ENCODE measurements at places on chromosomes 16 and 17.

- DNase-seq: no peak
These were observed 355.7 kb downstream of the HAPSTR1 start for GRCh38 chr16:9447195-9447551.

- no peak for DNase-seq
These were observed 282.6 kb upstream of the IRX3 start for GRCh38 chr16:54568906-54569807.

DNA sequence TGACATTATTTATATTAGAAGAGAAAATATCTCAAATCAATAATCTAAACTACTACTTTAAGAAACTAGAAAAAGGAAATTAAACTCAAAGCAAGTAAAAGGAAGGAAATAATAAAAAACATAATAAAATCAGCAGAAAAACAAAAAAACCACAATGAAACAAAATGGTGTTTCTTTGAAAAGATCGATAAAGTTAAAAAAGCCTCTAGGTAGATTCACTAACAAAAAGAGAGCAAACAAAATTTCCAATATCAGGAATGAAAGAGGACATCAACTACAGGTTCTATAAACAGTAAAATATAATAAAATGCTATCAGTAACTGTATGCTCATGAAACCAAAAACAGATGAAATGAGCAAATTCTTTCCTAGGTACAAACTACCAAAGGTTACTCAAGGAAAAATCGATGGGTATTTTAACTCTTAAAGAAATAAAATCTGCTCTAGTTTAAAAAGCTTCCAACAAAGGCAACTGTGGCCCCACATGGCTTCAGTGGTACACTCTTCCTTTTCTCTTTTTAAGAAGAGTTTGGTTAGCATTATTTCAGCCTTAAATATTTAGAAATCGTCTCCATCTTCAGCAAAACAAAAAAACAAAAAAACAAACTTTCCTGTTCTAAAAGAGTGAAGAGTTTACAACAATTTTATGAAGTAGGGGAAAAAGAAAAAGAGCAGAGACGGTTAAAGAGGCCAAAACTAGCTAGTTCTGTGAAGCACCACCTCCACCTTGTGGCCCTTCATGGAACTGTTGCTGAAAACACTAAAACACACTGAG is 102.2 kb downstream of the TRIM37 start:
- no peak for DNase-seq

- no peak for DNase-seq
These were observed 2.7 kb downstream of the ESRP2 start for GRCh38 chr16:68233085-68233834.

- no peak for DNase-seq
These were observed 1.4 kb downstream of the SLC4A1 start for GRCh38 chr17:44266402-44267164.

GRCh38 chr17:51840688-51841087 is 317.8 kb downstream of the CA10 start:
- DNase-seq: no peak

- DNase-seq: no peak
These were observed 66.6 kb upstream of the ZNF469 start for GRCh38 chr16:88316151-88316550.
